ENCODE measurements at places on chromosomes 6 and 20. TPM values are rescaled to one million over a fixed set of nuclear protein-coding genes. Genes with fewer than 3 reads are reported as not detected.

The RHAG gene
- not detected for total RNA-seq

The SLC22A2 gene
- total RNA-seq: not detected

The TULP1 gene
- total RNA-seq: not detected

DNA sequence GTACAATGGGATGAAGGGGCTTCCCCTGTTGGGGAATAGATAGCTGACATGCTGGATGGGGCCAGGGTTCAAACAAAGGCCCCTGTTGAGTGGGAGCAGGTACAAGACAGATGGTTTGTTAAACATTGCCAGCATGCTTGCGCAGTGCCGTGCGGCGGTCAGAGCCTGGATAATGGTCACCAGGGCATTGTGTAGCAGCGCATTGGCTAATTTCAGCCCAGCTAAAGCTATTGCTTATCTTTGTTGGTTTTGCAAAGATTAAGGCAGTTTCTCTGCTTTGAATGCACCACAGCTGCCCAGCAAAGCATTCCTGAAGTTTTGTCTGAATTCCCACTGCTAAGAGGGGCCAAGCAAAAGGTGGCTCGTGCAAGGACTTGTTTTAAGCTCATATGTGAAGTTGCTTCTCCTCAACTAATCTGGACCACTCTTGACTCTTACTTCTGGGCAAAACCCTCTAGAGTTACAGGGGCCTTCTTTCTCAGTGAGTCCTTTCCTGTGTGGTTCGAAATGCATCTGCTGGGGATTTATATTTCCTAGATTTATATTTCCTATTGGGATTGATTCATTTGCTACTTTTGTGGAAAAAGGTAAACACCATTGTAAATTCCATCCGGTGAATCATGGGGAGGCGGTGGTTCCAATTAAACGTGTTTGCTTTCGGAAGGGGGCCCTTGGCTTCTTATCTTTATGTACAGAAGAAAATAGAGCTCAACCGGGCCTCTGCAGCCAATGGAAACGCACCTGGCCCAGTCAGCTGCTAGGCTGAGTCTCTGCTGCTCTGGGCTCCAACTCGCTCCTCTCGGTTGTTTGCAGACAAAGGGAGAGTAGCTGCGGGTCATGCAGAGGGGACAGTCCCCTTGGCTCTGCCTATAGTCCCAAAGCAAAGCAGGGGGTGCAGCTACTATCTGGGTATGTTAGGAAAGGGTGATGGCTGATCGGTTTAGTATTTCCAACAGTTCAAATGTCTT lies 72.1 kb downstream of the FOXA2 start:
- no peak for DNase-seq

The PPARD gene
- 17.5 TPM for total RNA-seq

DNA sequence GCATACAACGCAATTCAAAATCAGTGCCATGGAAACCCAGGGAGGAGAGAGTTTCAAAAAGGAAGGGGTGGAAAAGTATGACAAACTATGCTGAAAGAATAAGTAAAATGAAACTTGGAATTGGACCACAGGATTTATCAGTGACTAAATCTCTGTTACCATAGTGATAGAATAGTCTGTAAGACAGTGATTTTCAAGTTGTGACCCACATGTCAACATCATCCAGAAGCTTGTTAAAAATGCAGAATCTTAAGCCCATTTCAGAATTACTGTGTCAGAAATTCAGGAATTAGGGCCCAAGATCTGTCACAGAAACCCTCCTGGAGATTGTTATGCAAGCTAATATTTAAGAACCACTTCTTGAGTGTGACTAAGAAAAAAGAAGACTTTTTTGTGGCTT lies 417.7 kb upstream of the JAG1 start:
- DNase-seq: no peak

The NR2E1 gene
- total RNA-seq: not detected

DNA sequence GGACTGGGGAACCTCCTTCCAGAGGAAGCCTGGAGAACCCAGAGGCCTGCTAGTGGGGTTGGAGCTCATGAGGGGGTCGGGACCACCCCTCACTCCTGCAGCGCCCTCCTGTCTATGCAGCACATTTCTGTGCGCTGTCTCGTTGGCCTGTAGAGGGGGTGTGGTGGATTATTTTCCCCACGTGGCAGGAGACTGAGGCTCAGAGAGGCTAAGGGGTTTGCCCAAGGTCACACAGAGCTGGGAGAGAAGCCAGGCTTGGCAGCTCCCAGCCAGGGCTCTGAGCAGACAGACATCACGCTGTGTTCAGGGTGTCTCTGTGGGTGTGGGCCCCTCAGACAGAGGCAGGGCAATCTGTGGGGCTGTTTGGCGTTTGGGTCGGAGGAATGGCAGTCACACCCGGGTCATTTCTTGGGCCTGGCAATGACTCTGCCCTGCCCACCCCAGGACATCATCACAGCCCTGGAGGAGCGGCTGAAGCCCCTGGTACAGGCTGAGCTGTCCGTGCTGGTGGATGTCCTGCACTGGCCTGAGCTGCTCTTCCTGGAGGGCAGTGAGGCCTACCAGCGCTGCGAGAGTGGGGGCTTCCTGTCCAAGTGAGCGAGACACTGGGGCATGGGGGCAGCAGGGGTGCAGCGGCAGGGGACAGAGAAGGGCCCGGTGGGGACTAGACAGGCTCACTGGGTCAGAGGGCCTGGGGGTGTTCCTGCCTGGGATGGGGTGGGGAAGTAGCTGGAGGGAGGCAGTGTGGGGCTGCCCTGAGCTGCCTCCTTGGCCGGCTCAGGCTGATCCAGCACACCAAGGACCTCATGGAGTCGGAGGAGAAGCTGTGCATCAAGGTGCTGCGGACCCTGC lies 27.7 kb downstream of the UQCC2 start:
- DNase-seq: no peak

DNA sequence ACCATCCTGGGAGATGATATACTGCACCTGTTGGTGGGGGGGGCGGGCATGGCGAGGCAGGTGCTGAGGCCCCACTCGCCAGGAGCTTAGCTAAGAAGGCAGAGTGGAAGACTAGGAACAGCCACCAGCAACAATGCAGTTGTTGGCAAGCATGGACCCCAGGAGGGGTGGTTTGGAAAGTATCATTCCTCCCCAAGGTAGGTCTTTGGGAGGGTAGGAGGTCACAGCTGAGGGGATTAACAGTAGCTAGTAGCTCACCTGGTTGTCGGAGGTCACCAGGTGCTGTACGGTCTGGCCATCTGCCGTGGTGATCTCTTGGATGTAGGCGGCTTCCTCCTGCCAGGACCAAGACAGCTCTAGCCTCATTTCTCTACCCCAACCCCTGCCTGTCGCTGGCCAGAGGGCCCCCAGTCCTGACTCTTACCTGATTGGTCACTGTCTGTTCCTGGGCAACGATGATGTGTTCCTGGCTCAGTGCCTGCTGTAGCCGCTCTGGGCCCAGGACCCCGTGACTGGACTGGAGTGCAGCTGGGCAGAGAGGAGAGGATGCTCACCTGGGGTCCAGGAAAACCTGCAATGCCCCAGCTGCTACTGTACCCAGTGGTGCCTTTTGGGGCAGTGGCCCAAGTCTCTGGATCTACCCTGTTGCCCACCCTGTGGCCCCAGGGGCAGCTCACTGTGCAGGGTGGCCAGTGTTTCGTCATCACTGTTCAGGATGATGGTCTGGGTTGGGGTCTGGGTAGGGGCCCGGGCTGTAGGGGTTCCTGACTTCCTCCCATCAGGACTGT lies 15.3 kb downstream of the PCIF1 start:
- no peak for DNase-seq

The HLA-DRB1 gene
- 133 TPM for total RNA-seq

- DNase-seq: no peak
Observed at GRCh38 chr6:113011801-113012200, 664.7 kb downstream of the RFPL4B start.

GRCh38 chr6:42817907-42818306 lies 36.1 kb downstream of the BICRAL start:
- DNase-seq: no peak

The IRF4 gene
- 6.3 TPM for total RNA-seq

The C6orf52 gene
- total RNA-seq: 1.1 TPM

DNA sequence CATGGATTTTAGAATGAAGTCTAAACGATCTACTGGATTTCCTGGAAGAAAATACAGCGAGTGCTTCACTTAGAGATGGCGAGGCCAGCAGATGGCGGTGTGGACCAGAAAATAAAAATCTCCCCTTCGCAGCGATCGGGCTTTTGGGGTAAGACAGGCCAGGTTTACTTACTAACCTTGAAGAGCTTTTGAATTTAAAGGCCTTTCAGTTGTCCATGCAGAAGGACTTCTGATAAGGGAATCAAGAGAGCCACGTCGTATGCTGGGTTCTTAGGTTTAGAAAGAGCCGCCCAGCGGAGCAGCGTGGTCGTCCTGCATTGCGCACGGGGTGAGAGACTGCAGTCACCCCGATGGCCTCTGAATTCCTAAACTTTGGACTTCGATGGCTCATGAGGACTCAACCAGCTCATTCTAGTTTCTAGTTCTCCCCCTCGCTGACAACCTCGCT lies 125.2 kb upstream of the RALGAPA2 start:
- no peak for DNase-seq

DNA sequence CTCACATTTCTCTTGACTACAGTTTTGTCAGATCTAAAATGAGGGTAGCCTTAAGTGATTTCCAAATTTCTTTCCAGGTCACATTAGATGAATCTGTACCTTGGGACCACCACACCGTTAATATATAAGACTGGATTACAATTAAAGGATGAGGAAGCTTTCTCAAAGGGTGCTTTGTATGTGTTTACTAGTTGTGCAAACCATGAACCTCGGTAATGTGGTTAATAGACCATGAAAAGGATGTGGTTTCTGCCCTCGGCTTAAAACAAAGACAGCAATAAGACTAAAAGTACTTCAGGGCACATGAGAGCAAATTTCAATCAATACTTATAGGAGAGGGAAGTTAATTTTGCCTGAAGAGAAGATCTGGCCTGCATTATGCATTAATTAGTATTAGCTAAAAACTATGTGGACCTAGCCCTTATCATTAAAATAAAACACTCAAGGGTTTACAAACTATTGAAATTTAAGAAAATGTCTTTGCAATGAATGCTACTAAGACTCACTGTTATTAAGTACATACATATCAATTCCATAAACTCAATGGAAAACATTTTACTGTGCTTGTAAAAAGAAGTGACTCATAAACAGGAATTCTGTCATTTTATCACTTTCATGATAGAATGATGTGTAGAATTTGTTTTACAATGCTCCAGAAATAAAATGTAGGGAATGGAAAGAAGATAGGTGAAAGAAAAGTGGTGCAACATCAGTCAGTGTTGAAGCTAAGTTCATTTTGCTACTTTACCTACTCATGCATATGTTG lies 936 bp upstream of the TMX4 start:
- DNase-seq: no peak

The FILIP1 gene
- 8.1 TPM for total RNA-seq

- DNase-seq: no peak
Observed at GRCh38 chr6:122365775-122366403, 33.6 kb upstream of the HSF2 start.
